Activated T-helper 2 cell treated with anti-CD3 and anti-CD28 coated beads, Interferon-gamma antibody, Interleukin-2, Interleukin-4, amounts not matched to agents 10 μg/mL and 5 μg/mL and 100 μg/mL, durations not matched to agents 14 hours and 24 hours and 36 hours (primary cell): ENCODE measurements at places on chromosomes 7 and 10. TPM values are rescaled to one million over a fixed set of nuclear protein-coding genes. Genes with fewer than 3 reads are reported as not detected.

SPDYE2B gene
- total RNA-seq, result not detected in 2 replicates

DNA sequence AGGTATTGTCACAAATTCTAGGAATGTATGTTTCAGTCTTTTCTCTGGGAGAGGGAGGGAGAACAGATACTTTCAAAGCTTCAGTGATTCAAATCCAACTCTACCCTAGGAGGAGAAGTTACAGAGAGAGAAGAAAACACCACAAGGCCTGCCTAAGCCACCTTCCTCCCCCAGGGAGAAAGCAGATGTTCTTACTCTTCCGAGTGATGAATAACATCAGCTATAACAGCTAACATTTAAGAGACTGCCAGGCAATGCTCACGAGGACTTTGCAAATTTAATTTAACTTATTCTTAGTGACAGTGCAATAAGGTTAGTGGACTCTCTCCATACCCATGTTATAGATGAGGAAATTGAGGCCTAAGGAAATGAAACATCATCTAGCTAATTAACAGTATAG, 36.8 kb downstream of the TAS2R41 start:
- no peak for DNase-seq
- H3K27me3 ChIP-seq, result no peaks in the 10 kb centered on the region
- peaks cover 12% of the 10 kb centered on the region for H3K4me1 ChIP-seq
- H3K36me3 ChIP-seq, result no peaks in the 10 kb centered on the region
- H3K4me3 ChIP-seq, result no peak overlapping the region

ADCY1 gene
- 8.9 and 9.4 TPM in 2 replicates for total RNA-seq

- no peak for DNase-seq
- H3K4me3 ChIP-seq, result no peak overlapping the region
- H3K27me3 ChIP-seq, result no peaks in the 10 kb centered on the region
- H3K4me1 ChIP-seq, result peaks cover 3% of the 10 kb centered on the region
- no peak overlapping the region for H3K27ac ChIP-seq
- H3K36me3 ChIP-seq, result peaks cover 32% of the 10 kb centered on the region
Observed at GRCh38 chr7:40000734-40001315, 50.8 kb downstream of the CDK13 start.

PDK4 gene
- total RNA-seq, result not detected in 2 replicates
